ENCODE measurements at places on chromosomes 5 and 9.

GRCh38 chr5:14281746-14282181, 138.6 kb downstream of the TRIO start:
- no peak for DNase-seq

DNA sequence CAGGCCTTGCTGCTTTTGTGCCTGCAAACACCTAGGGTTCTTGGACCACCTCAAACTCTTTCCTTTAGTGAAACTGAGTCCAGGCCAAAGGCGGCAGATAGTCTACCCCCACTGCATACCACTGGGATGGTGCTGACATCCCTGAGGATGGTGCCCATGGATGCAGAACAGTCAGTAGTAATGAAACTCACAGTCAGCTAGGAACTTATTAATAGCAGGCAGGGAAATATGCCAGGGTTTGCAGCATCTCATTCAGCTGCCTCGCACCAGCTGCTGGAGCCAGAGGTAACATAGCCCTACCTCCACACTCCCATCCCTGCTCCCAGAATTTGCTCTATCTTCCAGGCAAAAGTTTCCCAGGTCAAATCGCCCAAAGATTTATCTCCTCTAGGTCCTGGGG, 189.1 kb downstream of the SREK1 start:
- DNase-seq: no peak

DNA sequence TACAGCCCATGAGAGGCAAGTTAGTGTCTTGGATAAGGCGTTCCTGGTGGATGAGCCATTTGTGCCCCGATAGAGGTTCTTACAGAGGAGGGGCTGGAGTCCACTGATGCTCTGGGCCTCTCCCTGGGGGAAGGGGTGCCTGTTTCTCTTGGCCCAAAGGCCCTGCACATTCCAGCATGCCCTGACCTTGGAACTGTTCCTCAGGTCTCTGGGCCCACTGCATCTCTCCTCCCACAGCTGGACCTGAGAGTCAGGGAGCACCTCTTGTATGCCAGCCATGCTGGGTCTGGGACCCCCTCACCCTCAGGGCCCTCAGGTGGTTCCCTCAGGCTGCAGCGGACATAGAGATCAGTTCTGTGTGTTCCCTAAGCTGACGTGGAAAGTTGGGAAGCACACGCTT, 26.4 kb downstream of the DAPK1 start:
- no peak for DNase-seq

GRCh38 chr9:33014665-33015014, 10.4 kb upstream of the DNAJA1 start:
- DNase-seq: no peak

- no peak for DNase-seq
These were observed 181.7 kb downstream of the KCTD16 start for GRCh38 chr5:144352330-144352729.

- no peak for DNase-seq
These were observed 1.3 kb downstream of the ASTN2 start for GRCh38 chr9:117413346-117414219.

DNA sequence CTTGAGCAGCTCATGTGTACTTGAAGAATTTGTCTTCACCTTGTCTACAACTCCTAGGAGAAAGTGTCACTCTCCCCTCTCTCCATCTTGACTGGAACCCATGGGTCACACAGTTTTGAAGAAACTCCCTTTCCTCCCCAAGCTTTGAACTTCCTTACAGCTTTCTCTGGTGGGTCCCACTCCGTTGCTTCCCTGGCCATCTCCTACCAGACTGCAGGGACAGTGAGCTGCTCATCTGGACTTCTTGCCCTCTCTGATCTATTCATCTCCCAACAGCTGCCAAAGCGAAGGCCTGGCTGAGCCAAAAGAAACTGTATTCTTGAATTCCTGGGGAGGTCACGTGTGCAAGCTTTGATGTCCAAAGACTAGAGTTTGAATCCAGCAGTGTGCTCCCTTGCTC, 22.7 kb upstream of the CXCL14 start:
- DNase-seq: no peak

DNA sequence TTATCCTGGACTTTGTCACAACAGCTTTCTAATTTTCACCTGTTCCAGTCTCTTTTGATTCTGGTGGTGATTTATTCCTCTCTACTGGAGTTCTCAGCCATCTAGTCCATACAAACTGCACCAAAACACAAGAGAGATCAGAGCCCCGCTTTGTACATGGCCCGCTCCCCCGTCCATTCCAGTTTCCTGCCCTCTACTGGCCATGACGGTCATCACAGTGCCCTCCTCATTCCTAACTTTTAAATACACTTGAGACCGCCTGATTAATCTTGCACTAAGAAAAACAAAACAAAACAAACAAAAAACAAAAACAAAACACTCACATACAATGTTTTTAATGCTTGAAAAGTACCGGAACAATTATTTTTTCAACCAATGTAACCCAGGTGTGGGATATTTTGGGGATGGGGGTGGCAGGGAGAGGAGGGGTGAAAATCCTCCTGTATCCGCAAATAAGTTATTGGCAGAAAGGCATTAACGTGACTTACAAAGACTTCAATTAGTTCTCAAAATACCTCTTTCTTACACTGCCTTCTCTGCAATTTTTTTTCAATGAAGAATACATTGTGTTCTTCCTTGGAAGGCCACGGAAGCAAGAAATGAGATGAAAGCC, 84.8 kb upstream of the PAM start:
- DNase-seq: no peak

GRCh38 chr5:121962958-121963357, 1.2 kb downstream of the SRFBP1 start:
- no peak for DNase-seq

- DNase-seq: no peak
These were observed 526.0 kb upstream of the ADAMTS16 start for GRCh38 chr5:4614088-4614487.

DNA sequence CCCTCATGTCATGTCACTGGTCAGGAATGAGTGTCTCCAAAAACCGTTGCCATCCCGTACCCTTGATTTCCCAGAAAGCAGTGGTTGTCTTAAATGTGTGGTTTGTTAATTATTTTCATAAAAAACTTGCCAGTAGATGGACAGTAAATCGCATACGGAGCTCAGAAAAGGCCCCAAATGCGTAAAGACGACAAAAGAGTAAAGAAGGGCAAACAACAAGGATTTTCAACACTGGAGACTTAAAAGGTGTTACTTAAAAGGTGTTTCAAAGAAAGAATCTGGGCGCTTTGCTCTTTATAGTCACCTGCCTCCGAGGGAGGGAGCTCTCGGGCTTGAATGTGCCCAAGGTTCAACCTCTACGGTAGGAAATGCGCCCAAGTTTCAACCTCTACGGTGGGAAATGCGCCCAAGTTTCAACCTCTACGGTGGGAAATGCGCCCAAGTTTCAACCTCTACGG, 734 bp downstream of the KIF27 start:
- DNase-seq: peak; percentile 6

- peak; percentile 35 for DNase-seq
These were observed 141.4 kb downstream of the PLK2 start for GRCh38 chr5:58318468-58318867.

GRCh38 chr9:113570749-113571711, 107.5 kb downstream of the RGS3 start:
- DNase-seq: no peak

- DNase-seq: no peak
These were observed 174.2 kb upstream of the CDH12 start for GRCh38 chr5:23027331-23027730.

DNA sequence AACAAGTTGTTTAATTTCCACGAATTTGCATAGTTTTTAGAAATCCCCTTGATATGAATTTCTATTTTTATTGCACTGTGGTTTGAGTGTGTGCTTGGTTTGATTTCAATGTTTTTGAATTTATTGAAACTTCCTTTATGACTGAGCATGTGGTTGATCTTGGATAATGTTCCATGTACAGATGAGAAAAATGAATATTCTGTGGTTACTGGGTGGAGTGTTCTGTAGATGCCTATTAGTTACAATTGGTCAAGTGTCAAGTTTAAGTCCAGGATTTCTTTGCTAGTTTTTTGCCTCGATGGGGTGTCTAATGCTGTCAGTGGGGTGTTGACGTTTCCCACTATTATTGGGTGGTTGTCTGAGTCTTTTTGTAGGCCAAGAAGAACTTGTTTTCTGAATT, 319.5 kb upstream of the ACTBL2 start:
- DNase-seq: peak; percentile 15

- no peak for DNase-seq
These were observed 67.1 kb upstream of the SMIM15 start for GRCh38 chr5:61229416-61229815.

Measured in fibroblast of gingiva (primary cell).